ENCODE measurements at places on chromosomes 3 and 15.

DNA sequence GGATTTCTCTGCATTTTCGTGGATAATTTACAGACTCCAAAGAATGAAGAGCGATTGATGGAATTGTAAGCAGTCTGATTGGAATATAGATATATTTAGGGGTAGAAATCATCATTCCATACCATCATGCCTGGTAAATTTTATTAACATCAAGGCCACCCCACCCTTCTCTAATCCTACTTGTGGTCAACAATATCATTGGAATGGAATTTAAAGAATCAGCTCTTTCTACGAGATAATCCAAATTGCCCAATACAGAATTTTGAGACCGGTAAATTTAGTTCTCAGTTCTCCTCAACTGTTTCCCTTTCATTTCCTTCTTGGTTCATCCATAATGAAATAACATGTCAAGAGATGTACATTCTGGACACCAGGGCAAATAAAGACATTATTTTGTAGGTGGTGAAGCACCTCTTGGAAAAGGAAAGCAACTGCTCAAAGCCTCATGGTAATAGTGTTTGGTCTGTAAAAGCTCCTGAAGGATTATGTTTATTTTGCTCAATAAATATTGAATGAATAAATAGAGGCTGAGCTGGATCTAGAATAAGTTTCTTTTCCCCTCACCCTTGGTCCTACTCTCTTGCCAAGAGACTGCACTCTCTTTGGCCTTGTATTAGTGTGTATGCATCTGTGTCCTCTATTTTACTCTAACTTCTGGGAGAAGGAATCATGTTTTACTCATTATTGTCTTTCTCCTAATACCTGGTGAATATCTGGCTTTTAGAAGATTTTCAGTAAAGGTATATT is 133.7 kb upstream of the BCL6 start:
- DNase-seq, result no peak

- no peak for DNase-seq
Observed at GRCh38 chr3:50342813-50343633, 2.4 kb upstream of the RASSF1 start.

DNA sequence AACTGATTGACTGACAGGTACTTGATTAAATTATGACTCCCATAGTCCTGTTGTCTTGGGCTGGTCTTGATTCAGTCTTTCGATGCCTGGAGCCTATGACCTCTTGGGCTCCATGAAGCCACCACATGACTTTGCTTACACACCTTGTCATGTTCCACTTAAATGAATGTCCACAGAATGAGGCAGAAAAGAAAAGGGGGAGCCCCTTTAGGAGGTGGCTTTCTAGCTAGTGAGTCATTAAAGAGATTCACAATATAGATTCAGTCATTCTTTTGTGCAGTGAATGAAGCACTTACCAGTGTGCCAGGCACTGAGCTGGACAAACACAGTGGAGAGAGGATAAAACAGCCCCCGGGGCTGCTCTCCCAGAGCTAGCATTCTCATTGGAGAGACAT is 17.1 kb downstream of the VIPR1 start:
- DNase-seq, result no peak

GRCh38 chr3:56867671-56868070 is 65.9 kb upstream of the ARHGEF3 start:
- no peak for DNase-seq

- DNase-seq, result no peak
Observed at GRCh38 chr3:171458864-171459136, 1.4 kb downstream of the TNIK start.

DNA sequence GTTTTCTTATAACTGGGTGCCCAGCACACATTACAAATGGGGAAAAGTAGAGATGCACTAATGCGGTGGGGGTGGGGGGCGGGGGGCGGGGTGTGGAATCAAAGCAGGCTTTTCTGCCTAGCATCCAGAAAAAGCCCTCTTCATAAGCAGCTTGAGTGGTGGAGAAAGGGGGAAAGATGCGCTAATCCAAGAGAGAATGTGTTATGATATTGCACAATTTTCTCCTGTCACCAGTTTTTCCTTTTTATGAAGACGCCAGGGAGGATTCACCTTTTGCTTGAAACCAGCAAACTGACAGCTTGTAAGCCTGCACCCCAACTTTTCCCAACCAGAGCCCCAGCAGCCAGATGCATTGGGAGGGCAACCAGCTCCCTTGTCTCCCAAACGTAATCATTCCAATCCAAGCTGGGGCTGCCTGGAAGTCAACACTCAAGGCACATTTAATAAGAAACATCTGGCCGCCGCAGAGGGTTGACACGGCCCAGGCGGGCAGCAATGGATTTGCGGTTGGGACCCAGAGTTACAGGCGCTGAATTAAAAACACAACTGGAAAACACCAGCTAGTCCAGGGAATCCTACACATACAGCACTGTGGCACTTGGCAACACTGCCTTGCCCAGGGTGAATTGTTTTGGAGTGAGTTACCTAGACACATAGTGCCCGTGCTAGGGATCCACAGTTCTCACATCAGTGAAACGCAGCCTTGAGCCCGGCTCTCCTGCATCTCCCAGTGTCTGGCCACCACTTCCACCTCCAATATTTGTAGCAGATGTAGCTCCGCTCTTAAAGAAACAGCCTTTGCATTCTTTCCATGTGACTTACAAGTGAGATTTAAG is 218.5 kb upstream of the PRICKLE2 start:
- DNase-seq, result no peak

DNA sequence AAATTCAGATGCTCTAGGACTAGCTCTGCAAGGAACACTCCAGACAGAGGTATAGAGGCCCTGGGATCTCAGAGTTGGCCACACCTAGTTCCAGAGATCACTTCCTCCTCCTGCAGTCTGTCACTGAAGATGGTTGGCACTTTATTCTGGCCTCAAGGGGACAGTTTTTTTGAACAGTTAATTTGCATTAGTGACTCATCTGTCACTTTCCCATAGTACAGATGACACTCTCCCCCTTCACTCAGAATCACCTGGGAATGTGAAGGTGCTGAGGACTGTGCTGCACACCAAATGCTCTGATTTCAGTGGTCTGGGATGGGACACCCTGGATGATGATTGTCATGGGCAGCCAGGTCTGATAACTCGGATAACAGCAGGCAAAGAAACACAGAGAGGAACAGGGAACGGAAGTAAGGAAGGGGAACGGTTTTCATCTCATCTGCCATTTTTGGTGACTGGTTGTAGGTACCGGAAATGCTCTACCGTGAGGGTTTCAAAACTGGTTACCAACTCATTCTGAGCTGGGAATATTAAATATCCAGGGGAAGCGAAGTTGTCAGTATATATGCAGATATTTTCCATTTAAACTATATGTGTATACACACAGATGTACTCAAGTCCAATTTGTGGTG is 232.5 kb upstream of the ST8SIA2 start:
- DNase-seq, result no peak

DNA sequence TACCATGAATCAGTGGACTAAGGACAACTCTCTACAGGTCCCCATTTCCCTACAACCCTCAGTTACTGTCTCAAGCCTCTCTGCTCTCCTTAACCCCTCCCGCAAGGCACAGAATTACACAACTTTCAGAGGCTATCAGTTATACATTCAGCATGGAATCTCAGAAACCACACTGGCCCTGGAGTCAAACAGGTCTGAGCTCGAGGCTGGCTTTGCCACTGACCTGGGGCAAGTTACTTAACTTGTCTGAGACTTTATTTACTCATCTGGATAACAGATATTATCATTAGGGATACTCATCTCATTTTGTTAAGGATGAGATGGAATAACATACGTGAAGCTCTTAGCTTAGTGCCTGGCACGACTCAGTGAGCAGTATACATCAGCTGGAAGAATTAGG is 95.2 kb downstream of the WDR76 start:
- DNase-seq, result no peak

GRCh38 chr3:146100180-146100579 is 60.8 kb downstream of the PLOD2 start:
- DNase-seq, result no peak

Measured in stimulated activated CD8-positive, alpha-beta memory T cell treated with anti-CD3 and anti-CD28 coated beads, Interleukin-15, amount 100 ng/mL, for 24 hours (primary cell).